ENCODE measurements at places on chromosomes 1 and 21.

GRCh38 chr21:36403713-36404112, 18.5 kb downstream of the CHAF1B start:
- no peak for DNase-seq

DNA sequence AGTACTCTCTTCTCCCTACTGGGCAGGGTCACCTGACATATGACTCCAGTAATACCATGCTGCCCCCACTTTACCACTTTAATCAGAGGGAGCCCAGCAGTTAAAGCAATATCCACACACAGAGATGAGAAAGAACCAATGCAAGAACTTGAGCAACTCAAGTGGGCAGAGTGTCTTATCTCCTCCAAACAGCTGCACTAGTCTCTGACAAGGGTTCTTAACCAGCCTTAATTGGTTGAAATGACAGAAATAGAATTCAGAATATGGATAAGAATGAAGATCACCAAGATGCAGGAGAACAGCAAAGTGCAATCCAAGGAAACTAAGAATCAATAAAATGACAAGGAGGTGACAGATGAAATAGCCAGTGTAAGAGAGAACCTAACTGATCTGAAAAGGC, 91.0 kb downstream of the KCNT2 start:
- no peak for DNase-seq

DNA sequence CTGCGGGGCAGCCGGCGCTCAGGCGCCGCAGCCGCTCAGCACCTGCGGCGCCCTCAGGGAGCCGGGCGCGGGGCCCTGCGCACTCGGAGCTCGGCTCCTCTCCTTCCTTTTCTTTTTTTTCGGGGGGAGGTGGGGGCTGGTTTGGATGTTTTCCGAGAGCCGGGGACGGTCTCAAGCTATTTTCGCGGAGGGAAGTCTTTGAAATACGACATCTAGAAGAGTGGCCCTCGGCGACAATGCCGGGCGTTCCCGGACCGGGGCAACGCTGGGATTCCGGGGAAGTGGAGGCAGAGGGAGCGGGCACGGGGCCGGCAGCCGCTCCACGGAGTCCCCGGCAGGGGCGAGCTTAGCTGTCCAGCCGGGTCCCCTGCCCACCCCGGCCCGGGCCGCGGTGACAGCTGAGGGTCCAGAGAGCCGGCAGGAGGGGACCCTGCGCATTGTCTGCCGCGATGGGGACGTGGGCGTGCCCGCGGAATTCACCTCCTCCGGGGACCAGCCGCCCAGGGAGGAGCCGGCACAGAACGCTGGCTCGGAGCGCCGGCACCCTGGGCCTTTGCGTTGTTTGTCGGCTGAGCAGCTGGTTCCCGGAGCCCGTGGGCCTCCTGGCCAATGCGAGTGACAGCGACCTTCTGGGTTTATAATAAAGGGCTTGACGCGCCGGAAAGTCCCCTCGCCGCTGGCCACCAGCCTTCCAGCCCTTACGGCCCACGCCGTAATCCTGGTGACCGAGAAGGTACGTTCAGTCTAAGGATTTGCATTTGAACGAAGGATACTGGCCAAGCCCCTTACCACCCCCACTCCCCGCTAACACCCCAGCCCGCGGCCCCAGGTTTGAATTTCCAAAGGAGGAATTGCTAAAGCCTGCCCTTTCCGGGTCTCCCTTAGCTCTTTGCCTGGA, 582 bp downstream of the SLC37A1 start:
- no peak for DNase-seq

GRCh38 chr1:10539411-10540043, 64.8 kb downstream of the PEX14 start:
- no peak for DNase-seq

- no peak for DNase-seq
Measured at GRCh38 chr21:45069085-45069484, 5.3 kb upstream of the ADARB1 start.

GRCh38 chr1:211737115-211738035, 62.0 kb upstream of the NEK2 start:
- no peak for DNase-seq

DNA sequence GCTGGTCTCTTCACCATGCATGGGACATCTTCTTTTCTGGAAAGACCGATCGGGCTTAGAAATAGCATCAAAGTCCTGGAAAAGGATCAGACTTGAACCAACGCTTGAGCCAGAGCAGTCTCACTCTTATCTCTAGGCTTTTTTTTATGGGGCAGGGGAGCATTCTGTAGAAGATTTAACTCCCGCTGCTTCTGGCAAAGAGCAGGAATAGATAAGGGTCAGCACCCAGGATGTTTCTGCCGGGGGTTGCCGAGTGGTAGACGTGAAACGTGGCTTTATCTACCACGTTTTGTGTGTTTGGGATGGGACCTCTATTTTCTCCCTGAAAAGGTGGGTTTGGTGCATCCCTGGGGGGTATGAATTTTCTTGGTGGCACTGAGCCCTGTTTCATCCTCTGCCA, 18.8 kb downstream of the SPSB1 start:
- no peak for DNase-seq

GRCh38 chr1:190940951-190941350, 463.3 kb upstream of the BRINP3 start:
- no peak for DNase-seq

DNA sequence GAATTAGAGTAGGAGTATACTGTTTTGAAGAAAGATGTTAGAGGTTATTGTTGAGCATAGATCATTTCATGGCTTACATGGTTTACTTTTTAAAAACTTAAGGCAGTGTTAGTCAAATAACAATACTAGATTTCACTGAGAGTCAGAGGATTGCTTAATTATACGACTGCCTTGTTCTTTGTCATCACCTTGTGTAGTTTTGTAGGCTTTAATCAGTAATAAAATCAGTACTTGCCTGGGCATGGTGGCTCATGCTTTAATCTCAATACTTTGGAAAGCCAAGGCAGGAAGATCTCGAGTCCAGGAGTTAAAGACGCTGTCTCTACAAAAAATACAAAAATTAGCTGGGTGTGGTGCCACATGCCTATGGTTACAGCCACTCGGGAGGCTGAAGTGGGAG, 41.3 kb upstream of the GPR52 start:
- DNase-seq = no peak

- no peak for DNase-seq
Measured at GRCh38 chr1:174990382-174990999, 9.3 kb upstream of the CACYBP start.

GRCh38 chr1:4880626-4881025, 226.2 kb downstream of the AJAP1 start:
- DNase-seq = no peak

DNA sequence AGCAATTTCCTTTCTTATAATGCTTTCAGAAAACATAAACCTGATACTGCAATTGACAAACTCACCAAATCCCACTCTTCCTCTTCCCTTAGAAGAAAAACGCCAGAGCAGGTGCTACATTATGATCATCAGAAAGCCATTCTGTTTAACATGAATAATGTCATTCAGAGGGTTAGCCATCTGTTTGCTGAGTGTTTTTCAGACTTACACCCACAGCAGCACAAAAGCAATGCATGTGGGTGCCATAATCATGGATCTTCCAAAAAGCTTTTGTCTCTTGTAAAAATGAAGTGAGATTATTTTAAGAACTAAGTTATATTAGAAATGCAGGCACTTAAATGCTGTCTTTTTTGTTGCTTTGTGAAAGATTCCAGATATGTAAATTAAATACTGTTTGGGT, 204.6 kb upstream of the TMPRSS15 start:
- DNase-seq = no peak

- no peak for DNase-seq
Measured at GRCh38 chr1:168498159-168498631, 45.6 kb downstream of the XCL2 start.

DNA sequence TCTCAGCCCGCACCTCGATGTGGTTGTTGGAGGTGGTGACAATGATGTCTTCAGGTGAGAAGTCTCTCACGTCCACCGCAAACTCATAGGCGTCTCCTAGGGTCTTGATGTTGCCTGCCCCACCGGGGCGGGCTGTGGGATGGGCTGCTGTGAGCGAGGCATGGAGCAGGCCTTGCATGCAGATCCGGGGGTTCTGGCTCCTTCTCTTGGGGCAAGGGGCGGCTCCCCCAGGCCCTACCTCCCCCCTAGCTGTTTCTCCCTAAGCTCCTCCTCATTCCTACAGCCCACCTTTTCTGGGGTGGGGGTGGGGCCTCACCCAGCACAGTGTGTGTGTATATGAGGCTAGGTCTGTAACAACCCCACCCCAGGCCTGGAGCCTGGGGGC, 775 bp downstream of the HSPB7 start:
- no peak for DNase-seq

- no peak for DNase-seq
Measured at GRCh38 chr1:179807291-179807690, 64.2 kb downstream of the FAM163A start.

- DNase-seq = no peak
Measured at GRCh38 chr1:61531716-61532115, 193.2 kb downstream of the TM2D1 start.

GRCh38 chr21:32281531-32281930, 2.7 kb upstream of the MIS18A start:
- no peak for DNase-seq

- no peak for DNase-seq
Measured at GRCh38 chr1:230301822-230302221, 124.3 kb downstream of the PGBD5 start.

- DNase-seq = no peak
Measured at GRCh38 chr1:165189011-165189410, 167.5 kb downstream of the LMX1A start.

- DNase-seq = no peak
Measured at GRCh38 chr1:93694039-93694438, 12.4 kb upstream of the BCAR3 start.

DNA sequence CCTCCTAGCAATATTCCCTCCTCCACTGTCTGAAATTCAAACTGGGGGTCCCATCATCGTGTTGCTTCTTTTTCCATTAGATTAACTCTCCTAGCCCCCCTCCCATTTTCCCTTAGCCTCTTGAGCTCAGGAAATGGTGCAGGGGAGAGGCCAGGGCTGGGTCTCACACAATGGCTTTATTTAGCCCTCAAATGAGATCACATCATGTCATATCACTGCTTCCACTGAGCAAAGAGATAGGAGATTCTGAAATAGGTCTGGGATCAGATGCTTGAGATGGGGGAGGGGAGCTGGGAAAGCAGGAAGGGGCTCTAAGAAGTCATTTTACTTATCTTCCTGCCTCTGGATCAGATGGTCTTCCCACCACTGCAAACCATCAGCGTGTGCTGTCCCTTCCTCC, 17.8 kb upstream of the ARHGEF2 start:
- DNase-seq = no peak

GRCh38 chr21:45306832-45307571, 19.3 kb upstream of the POFUT2 start:
- peak; percentile 56 for DNase-seq

GRCh38 chr1:39650431-39650830, 11.0 kb upstream of the HEYL start:
- DNase-seq = no peak

DNA sequence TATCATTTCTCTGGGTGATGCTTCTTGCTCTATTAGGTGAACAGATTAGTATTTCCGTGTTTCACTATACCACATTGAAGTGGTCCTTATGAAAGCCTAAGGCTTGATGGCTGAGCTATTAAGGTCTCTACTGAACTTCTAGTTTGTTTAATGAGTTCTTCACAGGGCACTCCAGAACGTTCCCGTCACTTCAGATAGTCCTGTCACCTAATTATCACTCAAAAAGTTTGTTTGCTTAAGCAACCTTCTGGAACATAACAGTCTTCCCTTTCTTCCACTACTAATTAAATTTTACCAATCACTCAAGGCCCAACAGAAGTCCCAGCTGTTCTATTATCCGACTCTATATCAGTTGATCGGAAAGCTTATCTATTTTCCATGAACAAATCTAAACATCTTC, 104.6 kb upstream of the ZC3H11B start:
- DNase-seq = no peak

GRCh38 chr1:21935393-21935804, 1.7 kb downstream of the HSPG2 start:
- no peak for DNase-seq

GRCh38 chr21:32427958-32428623, 15.6 kb downstream of the EVA1C start:
- DNase-seq = no peak

DNA sequence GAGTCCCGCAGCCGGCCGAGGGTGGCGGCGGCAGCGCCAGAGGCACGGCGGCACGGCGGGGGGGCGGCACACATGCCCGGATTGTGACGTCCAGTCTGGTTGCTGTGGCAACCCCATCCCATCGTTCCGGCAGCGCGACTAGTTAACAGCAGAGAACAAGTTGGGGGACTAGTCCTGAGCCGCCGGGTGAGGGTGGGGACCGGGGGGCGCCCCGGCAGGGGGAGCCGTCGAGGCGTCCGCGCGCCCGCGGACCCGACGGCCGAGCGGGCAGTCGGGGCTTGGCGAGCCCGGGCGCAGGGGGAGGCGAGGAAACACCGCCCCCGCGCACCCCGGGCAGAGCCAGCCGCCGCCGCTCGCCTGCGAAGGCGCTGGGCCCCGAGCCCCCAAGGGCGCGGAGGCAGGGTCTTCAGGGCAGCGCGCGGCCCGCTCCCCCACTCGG, at the start of gene CHD5:
CHD5 (minus strand) TSS at position 54 of the 439 bp plus-strand sequence. CDS start 298 bp downstream, outside the sequence.
- no peak for DNase-seq

GRCh38 chr1:166925810-166926478, 49.4 kb downstream of the ILDR2 start:
- no peak for DNase-seq

DNA sequence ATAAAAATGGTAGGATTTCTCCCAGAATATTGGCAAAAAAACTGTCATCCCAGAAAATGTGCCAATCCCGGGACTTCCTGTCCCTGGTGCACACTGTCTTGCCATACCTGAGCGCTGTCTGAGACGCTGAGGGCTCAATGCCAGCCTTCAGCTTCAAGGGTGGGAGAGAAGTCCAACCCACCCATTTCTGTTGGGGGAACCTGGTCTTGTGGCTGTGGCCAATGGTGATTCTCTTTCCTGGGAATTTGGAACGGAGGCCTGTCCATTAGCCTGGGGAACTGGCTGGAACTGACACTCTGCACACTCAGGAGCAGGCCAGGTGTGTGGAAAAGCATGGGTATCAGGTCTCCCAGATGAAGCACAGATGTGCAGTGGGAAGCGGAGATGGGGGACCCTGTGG, 6.7 kb downstream of the MTHFR start:
- no peak for DNase-seq

- DNase-seq = peak; percentile 30
Measured at GRCh38 chr1:9909234-9910046, 629 bp downstream of the CTNNBIP1 start.

DNA sequence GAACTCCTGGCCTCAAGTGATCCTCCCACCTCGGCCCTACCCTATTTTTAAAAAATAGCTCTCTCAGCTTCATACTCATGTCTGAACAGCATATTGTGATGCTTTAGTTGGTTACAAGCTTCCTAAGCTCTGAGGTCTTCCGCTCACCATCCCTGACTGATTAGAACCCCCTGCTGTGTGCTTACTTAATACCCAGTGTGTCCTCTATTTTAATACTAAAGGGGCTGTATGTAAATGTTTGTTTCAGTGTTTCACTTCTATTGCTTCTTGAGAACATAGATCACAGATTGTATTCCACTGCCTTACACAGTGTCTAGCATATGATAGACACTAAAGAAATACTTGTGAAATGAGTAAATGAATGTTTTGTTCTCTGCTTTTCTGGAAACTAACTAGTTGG, 29.8 kb downstream of the ZYG11B start:
- DNase-seq = no peak
